Activated CD4-positive, alpha-beta T cell treated with anti-CD3 and anti-CD28 coated beads, Interleukin-10, Interleukin-2, amounts not matched to agents 100 ng/mL and 50 ng/mL, durations not matched to agents 16 hours and 8 hours (primary cell): ENCODE measurements at places on chromosomes 6 and 20.

DNA sequence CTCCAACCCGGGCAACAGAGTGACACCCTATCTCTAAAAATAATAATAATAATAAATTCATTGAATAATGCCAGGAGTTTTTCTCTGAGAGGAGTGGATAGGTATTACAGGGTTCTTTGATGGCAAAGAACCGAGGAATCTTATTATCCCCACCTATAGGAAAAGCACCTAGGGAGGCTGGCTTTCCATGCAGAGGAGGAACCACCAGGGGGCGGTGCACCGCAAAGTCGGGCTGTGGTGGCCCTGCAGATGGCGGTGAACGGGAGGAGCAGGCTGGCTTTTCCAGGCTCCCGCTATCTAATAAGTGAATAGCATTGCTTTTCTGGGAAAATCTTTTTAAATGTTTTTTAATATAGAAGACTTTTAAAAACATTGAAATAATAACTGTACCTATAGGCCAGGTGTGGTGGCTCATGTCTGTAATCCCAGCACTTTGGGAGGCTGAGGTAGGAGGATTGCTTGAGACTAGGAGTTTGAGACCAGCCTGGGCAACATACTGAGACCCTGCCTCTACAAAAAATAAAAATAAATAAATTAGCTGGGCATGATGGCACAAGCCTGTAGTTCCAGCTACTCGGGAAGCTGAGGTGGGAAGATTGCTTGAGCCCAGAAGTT is 864.2 kb downstream of the KIF16B start:
- DNase-seq, result peak; percentile 44

GRCh38 chr20:8082025-8082424 is 50.0 kb upstream of the PLCB1 start:
- no peak for DNase-seq

GRCh38 chr20:57844626-57845596 is 135.1 kb upstream of the PMEPA1 start:
- DNase-seq, result no peak

- DNase-seq, result no peak
Measured at GRCh38 chr6:21808045-21808470, 214.5 kb downstream of the SOX4 start.

GRCh38 chr20:60694763-60695162 is 557.3 kb upstream of the CDH4 start:
- DNase-seq, result peak; percentile 33

- no peak for DNase-seq
Measured at GRCh38 chr6:11756292-11756691, 22.3 kb downstream of the ADTRP start.

DNA sequence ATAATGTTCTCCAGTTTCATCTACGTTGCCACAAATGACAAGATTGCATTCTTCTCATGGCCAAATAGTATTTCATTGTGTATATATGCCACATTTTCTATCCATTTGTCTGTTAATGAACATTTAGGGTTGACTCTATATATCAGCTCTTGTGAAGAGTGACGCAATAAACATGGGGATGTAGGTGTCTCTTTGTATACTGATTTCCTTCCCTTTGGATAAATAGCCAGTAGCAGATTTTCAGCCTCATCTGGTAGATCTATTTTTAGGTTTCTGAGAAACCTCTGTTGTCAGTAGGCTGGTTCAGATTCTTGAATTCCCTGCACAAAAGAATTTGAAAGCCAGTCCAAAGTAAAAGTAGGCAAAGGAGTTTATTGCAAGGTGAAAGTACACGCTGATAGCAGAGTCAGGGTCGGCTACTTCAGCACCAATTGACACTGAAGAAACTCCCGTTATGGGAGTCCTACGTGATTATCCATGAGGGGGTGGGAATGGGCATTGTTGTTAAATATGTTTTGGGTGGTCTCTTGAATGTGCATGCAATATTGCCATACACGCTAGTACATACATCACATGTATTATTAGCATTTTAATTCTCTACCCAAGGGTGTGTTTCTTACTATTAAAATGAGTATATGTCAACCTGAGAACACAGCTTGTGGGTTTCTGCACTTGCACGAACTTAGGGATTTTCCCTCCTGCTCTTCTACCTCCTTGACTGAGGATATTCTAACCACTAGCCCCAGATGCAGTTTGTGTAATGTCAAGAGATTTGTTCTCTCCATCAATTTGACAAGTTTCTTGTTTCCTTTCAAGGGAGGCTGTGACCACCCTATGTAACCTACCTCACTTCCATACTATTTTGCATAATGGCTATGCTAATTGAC is 14.4 kb upstream of the SLC17A2 start:
- peak; percentile 77 for DNase-seq

DNA sequence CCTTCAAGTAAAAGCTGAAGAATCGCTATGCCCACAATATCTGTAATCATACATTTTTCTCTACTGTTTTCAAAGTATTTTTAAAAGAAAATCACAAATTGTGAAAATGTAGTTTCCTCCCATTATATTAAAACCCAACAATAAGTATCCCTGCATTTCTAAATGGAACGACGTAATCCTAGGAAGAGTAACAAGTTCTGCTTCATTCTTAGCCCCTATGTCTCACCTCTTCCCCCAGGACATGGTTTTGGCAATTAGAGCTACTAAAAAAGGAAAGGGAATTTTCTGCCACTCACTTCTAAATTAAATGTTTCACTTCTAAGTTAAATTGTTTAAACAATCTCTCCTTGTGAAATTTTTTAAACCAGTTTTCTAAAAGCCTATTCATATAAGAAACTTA is 47.4 kb downstream of the TBPL1 start:
- no peak for DNase-seq

DNA sequence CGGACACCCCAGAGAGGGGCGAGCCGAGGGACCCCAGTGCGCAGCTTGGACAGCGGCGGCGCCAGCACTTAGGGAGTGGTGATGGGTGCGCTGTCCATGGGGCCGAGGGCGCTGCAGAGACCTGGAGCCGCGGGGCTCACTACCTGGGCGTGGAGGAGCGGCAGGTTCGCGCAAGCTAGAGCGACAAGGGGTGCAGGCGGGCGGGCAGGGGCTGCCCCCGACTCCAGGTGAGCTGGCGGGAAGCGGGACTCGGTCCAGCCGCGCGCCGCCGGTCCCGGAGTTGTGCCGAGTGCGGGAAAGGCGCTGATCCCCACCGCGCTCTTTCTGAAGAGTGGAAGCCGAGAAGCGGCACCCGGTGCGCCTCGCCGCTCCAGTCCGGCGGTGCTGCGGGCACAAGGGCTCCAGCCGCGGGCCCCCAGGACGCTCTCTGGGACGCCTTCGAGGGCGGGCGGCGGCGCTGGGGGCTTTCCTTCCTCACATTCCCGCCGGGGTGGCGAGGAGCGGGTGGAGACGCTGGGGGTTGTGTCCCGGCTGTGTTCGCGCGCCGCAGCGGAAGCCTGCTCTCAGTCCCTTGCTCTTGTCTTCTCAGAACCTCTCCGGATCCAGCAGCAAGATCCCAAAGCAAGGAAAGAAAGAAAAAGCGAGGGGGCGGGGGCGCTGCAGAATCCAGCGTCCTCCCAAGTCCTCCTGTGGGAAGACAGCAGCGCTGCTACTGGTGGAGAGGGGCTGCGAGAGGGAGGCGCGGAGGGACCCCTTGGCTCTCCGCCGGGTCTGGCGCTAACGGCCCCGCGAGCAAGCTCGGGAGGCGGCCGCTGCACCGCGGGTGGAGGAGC is at the start of gene B3GAT2:
B3GAT2 (minus strand) TSS at position 610 of the 833 bp plus-strand sequence. CDS start 631 bp downstream, outside the sequence.
- DNase-seq, result no peak

GRCh38 chr20:37567331-37567665 is 39.6 kb upstream of the BLCAP start:
- DNase-seq, result no peak

GRCh38 chr6:51535327-51535726 is 552.1 kb downstream of the PKHD1 start:
- no peak for DNase-seq

DNA sequence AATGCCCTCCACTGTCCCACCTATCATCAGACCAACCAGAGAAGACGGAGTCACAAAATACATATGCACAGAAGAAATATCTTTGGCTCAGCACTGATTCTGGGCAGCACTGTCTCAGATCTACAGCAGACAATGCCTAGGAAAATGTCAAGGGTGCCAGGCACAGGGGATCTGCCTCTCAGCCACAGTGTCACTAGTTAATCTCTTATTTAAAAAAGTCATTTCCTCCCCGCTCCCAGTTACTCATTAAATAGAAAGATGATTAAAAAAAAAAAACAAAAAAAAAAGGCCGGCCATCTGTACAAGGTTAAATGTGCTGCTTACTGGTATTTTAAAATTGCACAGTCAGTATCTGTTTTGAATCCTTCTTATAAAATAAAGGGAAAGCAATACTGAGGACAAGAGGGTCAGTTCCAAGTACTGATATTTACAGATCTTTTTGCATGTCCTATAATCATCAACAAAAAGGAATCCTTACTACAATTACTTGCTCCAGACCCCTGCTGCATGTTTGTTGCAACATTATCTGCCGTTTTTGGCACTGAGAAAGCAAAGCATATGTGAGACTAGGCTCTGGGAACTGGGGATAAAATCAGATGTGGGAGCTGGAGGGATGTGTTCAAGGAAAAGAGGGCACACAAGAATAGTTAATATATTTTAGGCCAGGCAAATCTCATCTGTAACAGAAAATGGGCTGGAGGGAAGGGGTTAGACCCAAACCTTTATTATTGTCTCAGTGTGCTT is 299.3 kb downstream of the KIF16B start:
- no peak for DNase-seq

DNA sequence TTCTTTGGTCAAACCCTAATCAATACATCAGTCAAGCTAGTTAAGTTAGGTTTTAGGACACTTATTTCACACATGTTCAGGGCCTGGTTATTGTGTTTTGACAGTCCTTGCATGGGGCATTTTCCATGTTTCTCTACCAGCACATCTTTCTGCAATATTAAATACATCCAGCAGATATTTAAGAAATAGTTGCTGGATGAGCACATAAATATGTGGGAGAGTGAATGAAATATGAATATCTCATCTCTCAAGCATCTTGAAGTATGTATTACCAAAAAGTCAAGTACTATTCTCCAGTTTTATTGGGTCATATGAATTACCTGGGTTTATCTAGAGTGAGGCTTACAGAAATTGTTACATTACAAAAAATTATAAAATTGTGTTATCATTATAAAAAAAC is 621.9 kb upstream of the GJE1 start:
- DNase-seq, result no peak

GRCh38 chr6:149999636-150000035 is 25.7 kb downstream of the RAET1L start:
- DNase-seq, result no peak

GRCh38 chr6:42898891-42899361 is 16.9 kb upstream of the PTCRA start:
- peak; percentile 73 for DNase-seq
